Stimulated activated CD8-positive, alpha-beta memory T cell treated with anti-CD3 and anti-CD28 coated beads, Interleukin-15, amount 100 ng/mL, for 24 hours (primary cell): ENCODE measurements at places on chromosomes 3 and 15.

DNA sequence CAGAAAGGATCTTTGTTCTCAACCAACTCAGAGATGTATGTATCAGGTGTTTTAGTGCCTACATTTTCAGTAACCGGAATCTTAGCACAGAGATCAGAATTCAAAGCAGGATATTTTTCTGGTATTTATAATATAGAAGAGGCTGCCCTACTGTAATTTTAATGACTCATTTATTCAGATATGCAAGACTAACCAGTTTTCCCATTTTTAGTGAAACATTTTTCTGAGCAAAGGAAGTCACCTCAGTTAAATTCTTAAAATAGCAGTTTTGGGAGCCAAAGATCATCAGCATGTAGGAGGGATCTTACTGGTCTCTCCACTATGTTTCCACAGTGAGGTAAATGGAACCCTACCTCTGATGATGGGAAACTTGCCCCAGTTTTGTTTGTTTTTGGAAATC lies 42.0 kb downstream of the SRP14 start:
- no peak for DNase-seq

DNA sequence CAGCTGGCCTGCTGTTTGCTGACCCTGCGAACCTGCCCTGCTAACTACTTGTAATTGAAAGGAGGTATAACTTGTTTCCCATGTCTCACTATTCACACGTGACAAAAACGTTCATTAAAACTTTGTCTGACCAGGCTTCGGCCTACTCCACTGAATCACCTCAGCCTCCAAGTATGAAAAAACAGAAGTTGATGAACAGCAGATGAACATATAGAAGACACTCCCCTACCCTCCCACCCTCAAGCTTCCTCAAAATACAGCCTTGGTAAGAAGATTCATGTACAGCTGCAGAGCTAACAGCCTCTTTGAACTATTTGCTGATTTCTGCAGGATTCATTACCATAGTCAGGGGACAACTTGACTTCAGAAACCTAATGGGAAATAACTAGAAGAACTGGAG lies 10.7 kb downstream of the RBM15B start:
- DNase-seq = no peak

DNA sequence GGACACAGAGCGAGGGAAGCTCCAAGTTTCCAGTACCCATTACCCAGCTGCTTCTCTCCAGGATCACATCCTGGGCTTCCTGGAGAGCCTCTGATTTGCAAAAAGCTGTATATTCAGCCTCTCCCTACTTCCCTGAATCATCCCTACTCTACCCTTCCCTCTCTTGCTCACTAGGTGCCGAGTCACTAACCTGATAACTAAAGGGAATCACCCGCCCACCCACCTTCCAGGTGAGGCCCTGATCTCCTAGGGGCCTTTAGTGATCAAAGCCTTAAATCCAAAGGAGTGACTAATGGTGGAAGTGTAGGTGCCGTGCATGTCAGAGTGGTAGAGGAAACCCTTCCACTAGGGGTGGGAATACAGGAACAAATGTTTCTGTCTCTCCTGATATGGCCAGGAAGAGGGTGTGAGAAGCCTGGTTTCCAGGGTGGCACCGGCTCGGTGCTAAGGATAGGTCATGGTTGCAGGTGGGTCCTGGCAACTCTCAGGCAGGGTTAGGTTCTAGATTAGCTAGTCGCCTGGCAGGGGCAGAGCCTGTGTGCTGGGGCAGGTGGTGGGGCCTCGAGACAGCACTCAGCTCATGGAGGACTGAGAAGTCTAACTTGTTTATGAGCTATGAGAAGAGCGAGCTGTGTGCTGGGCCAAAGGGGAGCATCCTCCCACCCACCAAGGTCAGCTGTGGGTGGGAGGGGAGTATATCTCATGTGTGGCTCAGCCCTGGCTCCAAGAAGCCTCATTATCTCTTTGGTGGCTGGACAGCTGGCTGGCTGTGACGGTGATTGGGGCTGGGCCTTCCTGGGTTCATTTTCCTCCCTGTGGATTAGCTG lies 10.1 kb downstream of the SEMA7A start:
- DNase-seq = no peak

- DNase-seq = no peak
These were observed 28.9 kb downstream of the OSBPL10 start for GRCh38 chr3:31952205-31952604.

DNA sequence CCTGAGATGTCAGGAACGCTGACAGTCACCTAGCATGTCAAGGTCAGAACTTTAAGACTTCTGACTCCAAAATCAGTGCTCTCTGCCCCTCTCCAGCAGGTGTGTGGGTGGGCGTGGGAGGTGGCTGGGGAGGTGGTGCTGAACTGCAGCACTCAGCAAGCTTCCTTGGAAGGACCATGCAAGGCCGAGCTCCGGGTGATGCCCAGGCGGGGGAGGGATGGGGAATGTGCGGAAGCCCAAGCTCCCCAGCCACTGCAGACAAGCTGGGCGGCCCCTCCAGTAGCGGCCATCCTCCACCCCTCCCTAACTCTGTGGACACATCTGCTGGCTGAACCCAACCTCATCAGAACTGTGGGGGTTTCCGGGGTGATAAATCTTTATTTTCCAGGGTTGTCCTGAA lies 296.6 kb downstream of the TLE3 start:
- no peak for DNase-seq

- DNase-seq = no peak
These were observed 93.8 kb downstream of the NSUN3 start for GRCh38 chr3:94156626-94157025.

DNA sequence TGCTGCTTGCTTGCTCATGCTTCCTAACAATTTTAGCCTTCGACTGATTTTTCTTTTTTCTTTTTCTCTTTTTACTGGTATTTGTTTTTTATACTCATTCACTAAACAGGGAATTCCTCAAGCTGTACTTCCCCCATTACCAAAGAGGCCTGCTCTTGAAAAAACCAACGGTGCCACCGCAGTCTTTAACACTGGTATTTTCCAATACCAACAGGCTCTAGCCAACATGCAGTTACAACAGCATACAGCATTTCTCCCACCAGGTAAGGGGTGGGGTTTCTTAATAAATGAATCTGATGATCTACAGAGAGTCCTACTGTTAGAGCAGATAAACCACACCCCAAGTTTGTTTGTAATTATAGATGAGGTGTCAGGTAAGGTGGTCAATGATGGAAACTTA lies 178.8 kb downstream of the MBNL1 start:
- DNase-seq = no peak

- DNase-seq = no peak
These were observed 15.6 kb upstream of the DUSP7 start for GRCh38 chr3:52072020-52072419.

GRCh38 chr15:78552597-78552996 lies 12.4 kb downstream of the PSMA4 start:
- no peak for DNase-seq

DNA sequence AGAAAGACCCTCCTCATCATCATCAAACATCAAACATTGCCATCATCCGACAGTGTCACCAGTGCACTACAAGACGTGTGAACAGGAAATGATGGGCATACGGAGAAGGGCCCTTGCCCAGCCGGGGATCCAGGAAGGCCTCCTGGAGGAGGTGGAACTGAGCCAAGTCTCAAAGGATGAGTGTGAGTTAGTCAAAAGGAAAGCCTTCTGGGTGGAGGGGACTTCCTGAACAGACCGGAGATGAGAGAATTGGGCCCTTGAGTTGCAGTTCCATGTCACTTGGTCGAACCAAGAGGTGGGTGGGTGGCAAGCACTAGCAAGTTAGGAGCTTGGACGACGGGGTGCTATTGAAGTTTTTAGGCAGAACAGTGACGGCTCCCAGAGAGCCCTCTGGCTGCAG lies 8.5 kb downstream of the SEMA4B start:
- DNase-seq = no peak

DNA sequence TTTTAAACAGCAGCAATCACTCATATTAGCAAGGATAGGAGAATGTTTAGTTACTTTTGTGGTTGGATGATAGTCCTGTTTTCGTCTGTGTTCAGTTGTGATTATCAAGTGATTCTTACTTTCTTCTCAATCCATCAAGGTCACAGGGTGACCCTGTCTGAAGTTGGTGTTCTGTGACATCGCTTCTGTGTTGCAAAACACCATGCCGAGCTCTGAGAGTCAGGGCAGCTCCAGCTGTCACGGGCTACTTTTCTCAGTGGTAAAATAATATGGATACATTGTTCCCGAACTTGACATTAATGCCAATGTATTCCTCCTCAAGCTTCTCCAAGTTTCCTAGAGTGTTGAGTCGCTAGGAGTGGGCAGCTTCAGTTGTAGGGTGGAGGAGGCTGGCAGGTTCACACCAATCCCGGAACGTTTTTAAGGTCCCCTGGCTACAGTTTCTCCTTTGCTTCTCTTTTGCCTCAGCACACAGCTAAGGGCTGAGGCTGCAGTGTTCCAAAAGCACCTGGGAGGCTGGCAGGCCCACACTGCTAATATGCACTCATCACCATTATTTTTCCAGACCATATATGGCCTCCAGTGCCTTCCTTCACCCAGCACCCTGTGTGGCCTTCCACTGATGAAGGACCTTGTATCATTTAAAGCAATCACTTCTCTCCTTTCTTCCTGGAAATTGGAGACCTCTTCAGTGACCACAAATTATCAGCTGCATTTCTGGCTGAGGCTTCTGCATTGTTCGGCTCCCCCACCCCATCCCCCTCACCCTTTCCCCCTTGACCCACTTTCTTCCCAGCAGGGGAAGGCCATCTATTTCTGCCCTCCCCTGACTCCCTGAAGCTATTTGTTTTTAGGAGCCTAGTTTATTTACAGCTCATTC lies 25.8 kb downstream of the COLQ start:
- no peak for DNase-seq

DNA sequence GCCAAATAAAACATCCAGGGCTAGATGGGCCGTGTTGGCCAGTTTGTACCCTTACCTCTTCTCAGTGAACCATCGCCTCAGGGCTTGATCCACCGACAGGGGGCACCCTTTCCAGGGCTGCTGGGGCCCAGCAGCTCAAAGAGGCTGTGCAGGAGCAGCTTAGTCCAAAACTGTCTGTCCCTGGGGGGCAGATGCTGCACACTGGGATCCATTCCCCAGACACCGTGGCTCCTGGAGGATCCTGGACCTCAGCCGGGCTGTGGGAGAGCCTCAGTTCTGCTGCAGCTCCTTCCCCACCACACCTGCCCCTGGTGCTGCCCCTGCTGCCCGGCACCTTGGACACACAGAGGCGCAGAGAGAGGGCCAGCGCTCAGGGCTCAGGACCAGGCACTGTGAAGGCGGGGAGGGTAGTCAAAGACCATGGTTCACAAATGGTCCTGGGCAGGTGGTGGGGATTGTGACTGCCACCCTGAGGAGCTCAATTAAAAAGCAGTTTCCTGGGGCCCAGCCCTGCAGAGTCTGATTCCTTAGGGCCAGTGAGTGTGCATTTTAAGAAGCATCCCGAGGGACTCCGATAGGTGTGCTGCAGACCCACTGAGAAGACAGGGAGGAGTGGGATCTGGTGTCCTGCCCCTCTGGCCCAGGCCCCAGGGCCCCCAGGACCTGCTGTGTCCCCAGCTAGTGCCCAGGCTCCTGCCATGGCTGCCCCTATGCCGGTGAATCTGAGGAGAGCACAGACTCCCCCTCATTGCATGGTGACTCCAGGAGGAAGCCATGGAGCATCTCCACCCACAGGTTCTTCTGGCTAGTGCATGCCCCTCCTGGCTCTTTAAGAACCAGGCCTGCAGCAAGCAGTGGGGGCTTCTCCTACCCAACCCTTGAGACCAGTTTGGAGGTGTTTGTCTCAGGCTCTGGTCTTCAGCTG lies 86.5 kb upstream of the PRR20G start:
- no peak for DNase-seq

- no peak for DNase-seq
These were observed 8.0 kb downstream of the PLXNA1 start for GRCh38 chr3:126990890-126991289.

GRCh38 chr15:69156736-69157381 lies 3.6 kb upstream of the GLCE start:
- no peak for DNase-seq

- DNase-seq = no peak
These were observed 43.2 kb upstream of the CMSS1 start for GRCh38 chr3:99774467-99774866.

DNA sequence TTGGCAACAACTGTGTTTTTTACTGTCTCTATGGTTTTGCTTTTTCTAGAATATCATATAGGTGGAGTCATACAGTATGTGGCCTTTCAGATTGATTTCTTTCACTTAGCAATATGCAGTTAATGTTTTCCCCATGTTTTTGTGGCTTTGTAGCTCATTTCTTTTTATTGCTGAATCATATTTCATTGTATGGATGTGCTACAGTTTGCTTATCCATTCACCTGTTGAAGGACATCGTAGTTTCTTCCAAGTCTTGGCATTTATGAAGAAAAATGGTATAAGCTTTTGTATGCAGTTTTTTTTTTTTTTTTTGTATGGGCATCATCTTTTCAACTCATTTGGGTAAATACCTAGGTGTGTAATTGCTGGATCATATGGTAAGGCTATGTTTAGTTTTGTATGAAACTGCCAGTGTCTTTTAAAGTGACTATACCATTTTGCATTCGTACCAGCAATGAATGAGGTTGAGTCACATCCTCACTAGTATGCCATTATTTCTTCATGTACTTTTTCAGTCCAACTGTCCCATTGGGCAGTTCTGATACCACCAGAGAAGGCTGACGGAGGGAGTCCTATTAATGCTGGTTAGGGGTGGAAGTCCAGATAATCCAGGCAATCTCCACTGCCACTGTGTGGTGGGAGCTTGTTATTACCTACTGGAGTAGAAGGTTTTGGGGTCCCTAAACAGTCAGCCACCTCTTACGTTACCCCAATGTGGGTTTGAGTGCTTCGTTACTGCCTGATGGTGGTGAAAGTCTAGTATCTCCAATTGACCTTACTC lies 210.5 kb downstream of the DOCK3 start:
- no peak for DNase-seq

DNA sequence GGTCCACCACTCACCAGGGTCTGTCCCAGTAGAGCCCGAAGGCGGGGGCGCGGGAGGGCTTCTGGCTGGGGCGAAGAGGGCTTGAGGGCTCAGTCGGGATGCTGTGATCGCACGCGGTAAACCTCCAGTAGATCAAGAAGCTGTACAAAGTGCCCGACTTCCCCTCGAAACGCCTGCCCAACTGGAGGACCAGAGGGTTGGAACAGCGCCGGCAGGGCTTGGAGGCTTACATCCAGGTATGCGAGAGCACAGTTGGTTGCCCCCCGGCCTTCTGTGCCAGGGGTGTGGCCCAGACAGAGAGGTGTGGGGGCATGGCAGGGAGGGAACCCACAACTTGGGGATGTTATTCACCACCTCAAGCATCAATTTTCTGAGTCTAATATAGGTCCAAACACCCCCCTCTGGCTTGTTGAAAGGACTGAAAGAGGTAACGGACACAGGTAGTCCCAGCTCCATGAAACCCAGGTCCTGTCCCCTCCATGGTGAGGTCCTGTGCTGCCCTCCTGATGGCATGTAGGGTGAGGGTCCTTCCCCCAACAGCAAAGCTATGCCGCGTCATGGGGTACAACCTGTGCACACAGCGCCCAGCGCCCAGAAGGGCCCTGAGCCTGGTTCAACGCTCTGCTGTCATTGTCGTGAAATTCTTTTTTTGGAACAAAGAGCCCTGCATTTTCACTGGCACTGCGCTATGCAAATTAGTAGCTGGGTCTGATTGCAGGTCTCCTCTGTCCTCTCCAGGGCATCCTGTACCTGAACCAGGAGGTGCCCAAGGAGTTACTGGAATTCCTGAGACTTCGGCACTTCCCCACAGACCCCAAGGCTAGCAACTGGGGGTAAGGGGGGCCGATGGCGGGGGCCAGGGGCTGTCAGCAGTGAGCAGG lies 1.2 kb downstream of the SNX22 start:
- DNase-seq = no peak
